Left hindlimb (tissue), 1 donor: ENCODE measurements at places on chromosomes 12 and 14.

DNA sequence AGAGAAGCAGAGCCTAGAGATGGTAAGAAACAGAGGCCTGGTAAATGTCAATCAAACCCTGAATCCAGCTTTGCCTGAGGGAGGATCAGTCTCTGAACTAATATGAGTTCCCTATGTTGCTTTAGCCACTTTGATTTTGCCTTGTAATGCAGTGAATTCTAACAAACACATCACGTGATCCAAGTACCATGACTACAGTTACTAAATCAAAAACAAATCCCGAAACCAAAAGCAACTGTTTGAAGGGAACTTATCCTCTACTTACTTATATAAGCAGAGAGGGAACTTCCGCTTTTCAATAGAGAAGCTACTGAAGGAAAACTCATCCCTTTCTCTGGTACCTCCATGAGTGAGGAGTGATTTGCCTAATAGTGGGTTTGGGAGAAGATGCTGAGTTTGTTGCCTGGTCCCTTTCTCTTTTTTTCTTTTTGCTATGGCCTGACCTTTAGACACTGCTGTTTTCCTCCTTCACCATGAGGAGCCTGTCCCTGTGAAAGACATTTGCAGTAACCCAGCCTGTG is 7.7 kb upstream of the PPTC7 start:
- DNase-seq, result no peak

- no peak for DNase-seq
Measured at GRCh38 chr12:117192057-117192456, 1.8 kb upstream of the FBXO21 start.

GRCh38 chr12:18681818-18682217 is 56.0 kb downstream of the PLCZ1 start:
- DNase-seq, result no peak

DNA sequence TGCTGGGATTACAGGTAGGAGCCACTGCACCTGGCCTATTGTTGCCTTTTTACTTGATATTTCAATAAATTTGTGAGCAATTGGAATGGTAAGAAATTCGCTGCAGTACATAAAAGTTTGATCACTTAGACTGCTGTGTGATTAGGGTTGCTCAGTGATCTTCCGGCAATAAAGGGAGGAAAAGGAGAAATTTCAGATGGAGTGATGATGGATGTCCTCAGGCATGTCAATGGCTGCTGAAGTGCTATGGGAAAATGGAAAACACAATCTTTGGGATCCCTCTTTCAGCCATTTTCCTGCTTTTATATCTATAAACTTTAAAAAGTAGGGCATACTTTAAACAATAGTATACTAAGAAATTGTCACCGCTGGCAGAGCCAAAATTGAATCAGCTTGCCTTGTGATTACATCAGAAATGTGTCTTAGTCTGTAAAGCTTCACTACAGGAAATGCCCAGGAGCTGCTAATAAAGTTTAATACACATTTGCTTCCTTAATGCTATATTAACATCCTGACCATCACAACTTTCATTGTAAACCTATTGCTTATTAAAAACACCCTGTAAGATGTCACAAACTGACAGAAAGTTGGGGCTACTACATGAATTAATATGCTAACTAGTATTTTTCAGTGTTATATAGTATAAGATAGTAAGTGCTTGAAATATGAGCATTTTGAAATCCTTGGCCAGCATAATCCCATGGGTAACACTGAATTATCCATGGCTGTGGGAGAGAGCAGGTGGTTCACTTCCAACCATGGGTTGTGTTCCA is 13.7 kb upstream of the FBXL14 start:
- DNase-seq, result no peak

DNA sequence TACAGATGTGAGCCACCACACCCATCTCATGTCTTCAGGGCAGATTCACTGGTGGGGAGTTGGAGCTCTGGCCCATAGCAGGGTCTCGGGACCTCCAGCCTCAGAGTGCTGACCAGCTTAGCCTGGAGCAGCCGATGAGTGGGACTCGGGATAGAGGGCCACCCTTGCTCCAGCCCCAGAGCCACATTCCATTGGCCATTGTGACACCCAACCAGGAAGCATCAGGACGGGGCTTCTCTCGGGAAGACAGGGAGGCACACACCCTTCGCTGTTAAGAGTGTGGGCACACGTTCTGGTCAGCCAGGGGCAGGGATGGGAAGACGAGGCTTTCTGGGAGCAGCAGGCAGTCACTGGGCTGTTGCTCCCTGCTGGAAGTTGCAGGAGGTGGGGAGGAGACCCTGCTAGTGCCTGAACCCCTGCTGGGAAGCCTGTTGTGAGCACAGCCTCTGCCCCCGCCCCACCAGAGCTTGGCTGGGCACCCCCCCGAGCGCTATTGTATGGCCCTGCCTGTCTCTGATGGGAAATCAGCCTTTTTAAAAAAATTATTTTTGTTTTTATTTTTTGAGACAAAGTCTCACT is 1.6 kb downstream of the ADGRD1 start:
- no peak for DNase-seq

GRCh38 chr14:102506626-102506925 is 3.0 kb downstream of the ANKRD9 start:
- DNase-seq, result no peak

- no peak for DNase-seq
Measured at GRCh38 chr14:70776197-70776596, 33.1 kb downstream of the MAP3K9 start.

GRCh38 chr12:1418144-1418543 is 176.2 kb downstream of the FBXL14 start:
- DNase-seq, result no peak

DNA sequence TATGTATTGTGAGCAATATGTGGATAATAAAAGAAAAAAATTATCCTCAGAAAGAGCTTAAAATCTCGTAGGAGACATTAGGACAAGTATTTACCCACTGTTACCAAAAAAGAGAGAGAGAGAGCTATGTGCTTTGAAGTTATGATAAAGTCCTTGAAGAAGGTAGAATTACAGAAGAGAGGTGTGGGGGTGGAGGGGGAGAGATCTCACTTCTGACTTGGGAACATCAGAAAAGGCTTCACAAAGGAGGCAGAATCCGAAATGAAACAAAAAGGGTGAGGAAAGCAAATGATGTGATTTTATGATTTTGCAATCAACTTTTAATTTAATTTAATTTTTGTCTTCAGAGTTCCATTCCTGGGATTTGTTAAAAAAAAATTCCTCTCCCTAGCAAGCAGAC is 311.8 kb upstream of the ATP2B1 start:
- DNase-seq, result no peak

DNA sequence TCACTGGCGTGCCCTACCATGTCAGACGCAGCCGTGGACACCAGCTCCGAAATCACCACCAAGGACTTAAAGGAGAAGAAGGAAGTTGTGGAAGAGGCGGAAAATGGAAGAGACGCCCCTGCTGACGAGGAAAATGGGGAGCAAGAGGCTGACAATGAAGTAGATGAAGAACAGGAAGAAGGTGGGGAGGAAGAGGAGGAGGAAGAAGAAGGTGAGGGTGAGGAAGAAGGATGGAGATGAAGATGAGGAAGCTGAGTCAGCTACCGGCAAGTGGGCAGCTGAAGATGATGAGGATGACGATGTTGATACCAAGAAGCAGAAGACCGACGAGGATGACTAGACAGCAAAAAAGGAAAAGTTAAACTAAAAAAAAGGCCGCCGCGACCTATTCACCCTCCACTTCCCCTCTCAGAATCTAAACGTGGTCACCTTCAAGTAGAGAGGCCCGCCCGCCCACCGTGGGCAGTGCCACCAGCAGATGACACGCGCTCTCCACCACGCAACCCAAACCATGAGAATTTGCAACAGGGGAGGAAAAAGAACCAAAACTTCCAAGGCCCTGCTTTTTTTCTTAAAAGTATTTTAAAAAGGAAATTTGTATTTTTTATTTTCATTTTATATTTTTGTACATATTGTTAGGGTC is 13.2 kb downstream of the TRIP11 start:
- DNase-seq, result no peak

DNA sequence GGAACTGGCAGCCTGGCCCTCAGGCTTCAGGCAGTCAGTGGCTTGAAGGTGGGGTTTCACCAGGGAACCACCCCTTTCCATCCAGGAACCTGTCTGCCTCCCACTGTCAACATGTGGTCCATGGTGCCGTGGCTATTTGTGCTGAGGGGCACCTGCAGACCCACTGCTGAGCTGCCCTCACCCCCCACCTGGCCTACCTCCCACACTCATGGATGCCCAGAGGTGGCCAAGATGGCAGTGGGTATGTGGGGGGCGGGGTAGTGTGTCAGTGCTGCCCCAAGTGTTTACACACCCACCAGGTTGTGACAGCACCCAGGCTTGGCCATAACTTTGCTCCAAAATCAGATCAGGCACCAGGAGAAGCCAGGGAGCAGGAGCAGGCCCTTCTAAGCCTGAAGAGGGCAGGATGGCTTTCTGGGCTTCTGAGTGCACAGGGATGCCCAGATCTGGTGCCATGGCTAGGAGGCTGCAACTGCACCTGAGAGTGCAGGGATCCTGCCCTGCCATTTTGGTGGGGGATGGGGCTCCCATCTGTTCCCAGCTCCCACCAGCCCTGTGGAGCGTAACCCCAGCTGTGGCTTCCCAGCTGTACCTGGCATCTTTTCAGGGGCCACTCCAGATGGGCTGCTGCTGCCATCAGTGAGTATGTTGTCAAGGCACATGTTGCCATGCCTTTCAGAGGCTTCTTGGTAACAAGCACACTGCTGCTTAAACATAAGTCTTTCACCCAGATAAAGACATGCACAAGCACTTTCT is 263.9 kb downstream of the LRIG3 start:
- no peak for DNase-seq

DNA sequence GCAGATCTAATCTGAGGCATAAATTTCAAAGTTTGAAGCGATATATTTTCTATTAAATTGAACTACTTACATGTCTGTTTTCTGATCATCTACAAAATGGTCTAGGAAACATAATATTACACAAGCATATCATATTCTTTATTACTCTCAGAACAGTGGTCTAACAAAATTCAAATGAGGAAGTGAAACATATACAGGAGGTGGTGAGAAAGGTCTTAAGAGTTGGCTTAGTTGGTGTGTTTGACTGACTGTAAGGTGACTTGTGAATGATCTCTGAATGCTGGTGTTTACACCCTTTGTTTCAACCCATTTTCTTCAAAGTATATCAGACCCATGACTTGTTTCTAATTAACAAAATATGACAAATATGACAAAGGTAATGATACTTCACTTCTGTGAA is 1156.8 kb downstream of the SLC16A7 start:
- DNase-seq, result no peak

- DNase-seq, result no peak
Measured at GRCh38 chr14:61337893-61338292, 16.5 kb downstream of the PRKCH start.

GRCh38 chr12:94148739-94149118 is 352 bp downstream of the PLXNC1 start:
- DNase-seq, result peak; percentile 57

DNA sequence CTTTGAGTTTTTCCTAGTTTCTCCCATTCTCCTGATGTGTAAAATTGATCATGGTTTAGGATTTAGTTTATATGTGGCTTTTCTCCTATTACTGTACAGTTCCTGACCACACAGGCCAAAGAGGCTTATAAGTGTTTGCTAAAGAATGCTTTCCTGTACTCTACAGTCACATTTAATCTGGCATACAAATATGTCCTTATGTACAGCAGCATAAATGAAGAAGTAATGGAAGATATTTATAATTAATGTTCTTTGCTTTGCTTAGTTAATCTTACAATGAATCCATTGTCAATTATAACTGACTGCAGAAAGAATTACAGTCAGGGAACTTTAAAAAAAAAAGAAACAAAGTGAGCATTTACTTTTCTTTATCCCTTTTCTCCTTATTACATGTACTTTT is 293.9 kb downstream of the KCNC2 start:
- no peak for DNase-seq

DNA sequence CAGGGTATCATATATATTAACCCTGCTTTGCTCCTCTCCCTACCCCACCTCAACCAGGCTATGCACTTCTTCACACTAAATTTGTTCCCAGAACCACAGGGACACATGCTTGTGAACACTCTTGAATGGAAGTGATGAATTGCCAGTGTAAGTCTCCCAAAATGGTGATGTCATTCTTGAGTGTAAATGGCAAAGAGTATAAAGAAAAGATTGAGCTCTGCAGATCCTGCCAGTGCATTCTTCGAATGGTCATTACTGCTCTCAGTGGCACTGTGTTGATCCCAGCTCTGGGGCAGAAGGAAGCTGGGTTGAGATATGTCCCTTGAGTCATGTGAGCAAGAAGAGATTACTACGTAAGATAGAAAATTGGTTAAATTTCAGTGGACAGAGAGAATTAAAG is 313.1 kb downstream of the TMEM117 start:
- no peak for DNase-seq

DNA sequence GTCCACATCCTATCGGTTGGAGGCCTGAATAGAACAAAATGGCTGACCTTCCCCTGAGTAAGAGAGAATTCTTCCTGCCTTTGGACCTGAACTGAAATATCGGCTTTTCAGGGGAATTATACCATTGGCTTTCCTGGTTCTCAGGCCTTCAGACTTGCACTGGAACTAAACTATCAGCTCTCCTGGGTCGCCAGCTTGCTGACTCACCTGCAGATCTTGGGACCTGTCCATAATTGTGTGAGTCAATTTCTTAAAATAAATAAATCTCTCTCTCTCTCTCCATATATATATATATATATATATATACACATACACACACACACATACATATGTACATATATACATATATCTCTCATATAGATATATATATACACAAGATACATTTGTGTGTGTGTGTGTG is 41.6 kb downstream of the KCNK10 start:
- no peak for DNase-seq

DNA sequence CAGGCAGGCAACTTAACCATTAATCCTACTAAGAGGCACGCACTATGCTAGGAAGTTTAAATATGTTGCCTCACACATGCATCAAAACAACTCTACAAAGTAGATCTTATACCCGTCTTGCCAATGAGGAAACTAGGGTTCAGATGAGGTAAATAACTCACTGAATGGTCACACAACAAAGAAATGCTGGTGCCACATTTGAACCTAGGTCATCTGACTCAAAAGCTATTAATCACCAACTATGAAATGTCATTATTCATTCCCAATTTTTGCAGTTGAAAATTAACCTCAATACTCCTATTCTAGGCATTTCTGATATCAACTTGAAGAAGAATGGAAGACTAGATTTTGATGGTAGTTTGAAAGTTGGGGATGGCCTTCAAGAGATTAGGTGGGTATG is 2.8 kb upstream of the PYROXD1 start:
- DNase-seq, result no peak

DNA sequence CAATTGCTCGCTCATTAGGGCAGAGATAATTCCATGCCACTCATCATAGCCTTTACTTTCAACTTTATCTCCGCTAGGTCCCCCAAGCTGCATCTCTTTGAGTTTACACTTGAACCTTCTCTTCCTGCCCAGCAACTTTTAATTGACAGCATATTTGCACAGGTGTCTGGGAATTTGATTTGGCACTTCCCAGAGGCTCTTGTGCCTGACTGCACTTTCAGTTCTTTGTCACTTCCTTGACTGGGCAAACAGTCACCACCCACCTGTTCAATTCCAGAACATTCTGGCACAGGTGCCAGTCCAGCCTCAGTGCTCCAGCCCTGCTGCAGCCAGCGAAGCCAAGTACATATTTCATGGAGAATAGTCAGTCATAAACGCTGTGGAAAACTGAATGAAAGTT is 110.1 kb upstream of the LRIG3 start:
- no peak for DNase-seq
